Stimulated activated CD8-positive, alpha-beta memory T cell treated with anti-CD3 and anti-CD28 coated beads, Interleukin-15, amount 100 ng/mL, for 48 hours (primary cell): ENCODE measurements at places on chromosomes 3 and 15.

- DNase-seq: no peak
Measured at GRCh38 chr3:64028754-64029153, 5.5 kb upstream of the PSMD6 start.

DNA sequence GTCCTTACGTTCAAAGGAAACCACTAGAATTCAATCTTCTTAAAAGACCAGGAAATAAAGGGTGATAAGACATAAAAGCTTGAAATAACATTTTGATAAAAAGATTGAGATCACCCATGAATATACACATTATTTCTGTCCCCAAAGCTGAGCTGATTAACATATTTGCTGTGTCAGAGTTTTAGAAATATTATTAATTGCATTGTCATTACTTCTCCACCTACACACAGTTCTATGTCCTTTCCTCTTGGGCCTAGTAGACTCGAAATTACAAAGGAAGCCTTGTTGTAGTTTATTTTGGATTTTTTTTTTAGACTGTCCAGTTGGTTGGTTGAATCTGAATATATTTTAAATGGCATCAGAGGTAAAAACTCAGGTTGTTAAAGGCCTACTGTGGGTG is 81.0 kb upstream of the NR2E3 start:
- no peak for DNase-seq

DNA sequence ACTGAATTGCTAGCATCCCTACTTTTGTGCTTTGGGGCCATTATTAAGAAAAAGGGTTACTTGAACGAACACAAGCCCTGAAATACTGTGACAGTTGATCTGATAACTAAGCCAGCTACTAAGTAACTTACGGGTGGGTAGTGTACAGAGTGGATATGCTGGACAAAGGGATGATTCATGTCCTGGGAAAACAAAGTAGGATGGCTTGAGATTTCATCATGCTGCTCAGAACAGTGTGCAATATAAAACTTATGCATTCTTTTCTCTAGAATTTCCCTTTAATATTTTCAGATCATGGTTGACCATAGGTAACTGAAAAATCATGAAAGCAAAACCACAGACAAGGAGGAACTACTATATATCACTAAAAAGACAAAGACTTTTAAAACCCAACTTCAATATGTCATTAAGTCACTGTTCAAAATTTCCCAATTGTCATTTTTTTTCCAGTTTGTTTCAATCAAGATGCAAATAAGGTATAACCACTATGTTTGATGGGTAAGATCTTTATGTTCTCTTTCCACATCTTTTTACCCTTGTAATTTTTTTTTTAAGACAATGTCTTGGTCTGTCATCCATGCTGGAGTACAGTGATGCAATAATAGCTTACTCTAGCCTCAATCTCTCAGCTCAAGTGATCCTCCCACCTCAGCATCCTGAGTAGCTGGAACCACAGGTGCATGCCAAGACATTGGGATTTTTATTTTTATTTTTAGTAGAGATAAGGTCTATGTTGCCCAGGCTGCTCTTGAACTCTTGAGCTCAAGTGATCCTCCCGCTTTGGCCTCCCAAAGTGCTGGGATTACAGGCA is 67.7 kb downstream of the IFT80 start:
- DNase-seq: no peak

- no peak for DNase-seq
Measured at GRCh38 chr15:71548401-71548807, 261.9 kb upstream of the NR2E3 start.

- no peak for DNase-seq
Measured at GRCh38 chr3:15630646-15631350, 29.3 kb downstream of the BTD start.

DNA sequence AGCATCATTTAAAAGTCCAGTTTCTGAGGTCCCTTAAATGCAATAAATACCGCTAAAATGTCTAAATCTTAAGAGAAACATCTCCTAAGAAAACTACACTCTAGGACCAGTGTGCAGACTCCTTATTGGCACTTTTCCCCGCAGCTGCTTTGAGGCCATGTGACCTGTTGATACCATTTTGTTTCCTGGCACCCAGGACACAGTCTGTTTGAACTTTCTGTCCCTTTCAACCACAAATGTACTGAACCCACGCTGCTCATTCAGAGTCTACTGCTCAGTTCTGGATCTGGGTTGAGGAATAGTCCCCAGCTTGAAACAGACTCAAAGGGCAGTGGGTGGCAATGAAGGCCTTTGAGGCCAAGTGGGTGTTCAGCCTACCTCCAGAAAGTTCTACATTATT is 17.1 kb downstream of the LDHAL6B start:
- DNase-seq: no peak

- DNase-seq: no peak
Measured at GRCh38 chr3:52388348-52388821, 56.5 kb downstream of the SEMA3G start.

GRCh38 chr3:127735767-127736693 is 63.3 kb downstream of the ABTB1 start:
- no peak for DNase-seq

- no peak for DNase-seq
Measured at GRCh38 chr3:53799338-53799865, 46.8 kb downstream of the CHDH start.

DNA sequence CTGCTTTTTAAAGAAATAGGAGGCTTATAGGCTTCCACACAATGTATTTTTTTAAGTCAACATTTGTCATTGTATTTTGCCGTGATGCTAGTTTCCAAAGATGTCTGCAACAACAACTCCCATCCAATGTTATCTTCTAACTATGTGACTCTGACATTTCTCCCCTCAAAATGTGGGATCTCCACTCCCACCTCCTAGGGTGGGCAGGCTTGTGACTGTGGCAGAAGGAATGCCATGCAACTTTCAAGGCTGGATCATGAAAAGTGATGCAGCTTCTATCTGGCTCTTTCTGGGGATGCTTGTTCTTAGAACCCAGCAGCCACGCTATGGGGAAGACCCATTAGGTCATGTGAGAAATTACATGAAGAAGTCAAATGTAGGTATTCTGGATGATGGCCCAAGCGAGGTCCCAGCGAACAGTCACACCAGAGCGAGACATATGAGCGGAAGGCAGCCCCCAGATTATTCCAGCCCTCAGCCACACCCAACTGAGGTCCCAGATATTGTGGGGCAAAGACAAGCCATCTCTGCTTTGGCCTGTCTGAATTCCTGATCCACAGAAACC is 124.3 kb downstream of the BDH1 start:
- no peak for DNase-seq

GRCh38 chr3:50174947-50175524 is 16.4 kb upstream of the GNAT1 start:
- no peak for DNase-seq

DNA sequence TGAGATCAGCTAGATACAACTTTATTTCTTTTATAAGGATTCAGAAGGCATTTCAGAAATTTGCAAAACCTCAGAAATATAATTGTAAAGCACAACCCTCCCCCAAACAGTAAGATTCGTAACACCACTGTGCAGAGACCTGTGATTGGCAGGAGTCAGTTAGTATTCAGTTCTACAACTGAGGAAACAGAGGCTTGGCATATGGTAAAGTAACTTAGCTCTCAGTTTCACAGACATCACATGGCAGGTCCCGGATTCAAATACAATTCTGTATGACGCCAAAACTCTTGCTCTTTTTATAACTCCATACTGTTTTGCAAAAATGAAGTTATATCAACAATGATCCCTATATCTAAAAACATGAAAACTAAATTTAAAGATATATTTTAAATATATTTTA is 225.6 kb upstream of the LMCD1 start:
- no peak for DNase-seq

- DNase-seq: no peak
Measured at GRCh38 chr3:102745881-102746280, 311.1 kb downstream of the ZPLD1 start.

DNA sequence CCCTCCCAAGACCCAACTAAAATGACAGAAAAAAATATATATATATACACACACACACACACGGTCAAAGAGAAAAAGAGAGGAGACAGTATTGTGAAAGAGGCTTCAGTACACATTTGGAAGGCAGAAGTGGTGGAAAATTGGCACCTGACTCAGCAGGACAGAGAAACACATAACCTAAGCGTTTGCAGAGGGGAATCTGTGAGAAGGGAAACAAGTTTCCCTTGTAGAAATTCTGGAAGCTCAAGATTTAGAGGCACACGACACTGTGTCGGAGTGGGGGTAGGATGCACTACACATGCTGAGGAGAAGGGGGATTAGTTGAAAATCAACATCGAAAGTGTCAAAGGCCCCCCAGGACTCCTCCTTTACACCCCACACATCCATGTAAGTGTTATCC is 53.1 kb downstream of the PAK2 start:
- DNase-seq: no peak

DNA sequence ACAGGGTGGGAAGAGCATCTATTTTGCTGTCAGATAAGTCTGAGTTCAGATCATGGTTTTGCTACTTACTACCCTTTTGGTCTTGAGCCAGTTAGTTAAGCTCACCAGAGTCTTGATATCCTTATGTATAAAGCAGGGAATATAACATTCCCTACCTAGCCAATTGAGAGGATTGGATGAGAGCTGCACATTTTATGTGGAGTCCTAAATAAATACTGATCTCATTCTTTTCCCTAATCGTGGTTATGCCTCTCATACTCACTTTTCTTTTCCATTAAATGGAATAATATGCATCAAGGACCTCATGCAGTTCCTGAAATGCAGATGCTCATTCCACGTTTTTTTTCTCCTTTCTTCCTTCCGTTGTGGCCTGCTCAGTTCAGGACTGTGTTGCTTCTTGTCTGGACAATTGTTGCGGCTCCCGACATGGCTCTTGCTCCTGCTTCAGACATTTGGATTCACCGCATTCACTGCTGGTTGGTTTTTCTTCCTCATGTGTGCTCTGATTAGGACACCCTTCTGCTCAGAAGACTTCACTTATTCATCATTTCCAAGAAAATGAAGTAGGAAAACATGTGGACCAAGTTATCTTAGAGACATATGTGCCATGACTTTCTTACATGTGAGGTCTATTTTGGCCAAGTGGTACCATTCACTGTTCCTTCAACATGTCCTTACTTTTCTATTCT is 90.2 kb downstream of the NFKBIZ start:
- DNase-seq: no peak

GRCh38 chr15:50880651-50881114 is 27.8 kb upstream of the AP4E1 start:
- no peak for DNase-seq

DNA sequence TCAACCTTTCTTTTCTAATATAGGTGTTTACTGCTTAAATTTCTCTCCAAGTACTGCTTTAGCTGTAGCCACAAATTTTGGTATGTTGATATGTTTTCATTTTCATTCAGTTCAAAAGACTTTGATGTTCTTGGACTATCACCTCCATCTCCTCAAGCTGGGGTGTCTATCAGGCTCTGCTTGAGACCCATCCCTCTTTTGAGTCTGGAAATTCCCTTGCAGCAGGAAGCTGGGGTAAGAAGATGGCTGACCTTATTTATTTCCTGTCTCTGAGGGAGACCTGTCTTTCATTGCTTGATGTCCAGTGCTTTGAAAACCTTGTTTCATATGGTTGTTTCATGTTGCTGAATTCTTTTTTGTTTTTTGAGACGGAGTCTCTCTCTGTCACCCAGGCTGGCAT is 60.5 kb upstream of the ADPGK start:
- DNase-seq: no peak

GRCh38 chr15:93829115-93829870 is 402.1 kb upstream of the MCTP2 start:
- DNase-seq: no peak

DNA sequence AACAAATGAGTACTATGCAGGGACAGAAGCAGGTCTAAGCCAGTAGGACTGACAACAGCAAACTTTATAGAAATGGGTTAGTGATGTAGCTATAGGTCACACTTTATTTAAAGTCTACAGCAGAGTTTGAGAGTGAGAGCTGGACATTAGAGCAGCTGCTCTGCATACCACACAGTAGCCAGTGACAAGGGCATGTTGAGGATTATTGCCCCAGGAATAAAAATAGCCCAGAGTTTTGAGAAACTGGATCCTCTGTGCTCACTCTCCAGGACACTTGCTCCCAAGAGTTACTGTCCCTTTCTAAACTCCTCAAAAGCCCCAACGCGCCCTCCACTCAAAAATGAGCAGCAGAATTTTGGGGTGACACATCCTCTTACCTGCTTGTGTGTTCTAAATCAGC is 21.1 kb downstream of the LRTM1 start:
- DNase-seq: no peak

DNA sequence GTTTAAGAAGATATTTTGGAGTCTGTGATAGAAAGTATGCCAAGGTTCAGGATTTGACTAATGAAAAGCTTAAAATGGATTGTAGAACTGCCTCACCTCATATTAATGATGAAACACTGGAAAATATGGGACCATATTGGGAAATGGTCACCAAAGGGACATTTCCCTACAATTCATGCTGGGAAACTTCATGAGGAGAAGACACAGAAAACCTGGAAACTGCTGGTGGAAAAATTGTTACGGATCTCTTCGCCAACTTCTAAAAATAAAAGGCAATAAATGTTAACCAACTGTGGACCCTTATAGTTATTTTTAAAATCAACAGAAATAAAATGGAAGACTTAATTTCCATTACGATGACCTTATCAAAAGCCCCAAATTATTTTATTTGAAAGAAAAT is 97.6 kb upstream of the FRMD4B start:
- no peak for DNase-seq

- no peak for DNase-seq
Measured at GRCh38 chr3:62359531-62359930, 13.8 kb downstream of the FEZF2 start.

- DNase-seq: no peak
Measured at GRCh38 chr3:62436785-62437184, 63.4 kb upstream of the FEZF2 start.
